ENCODE measurements at places on chromosomes 3 and 15. TPM values are rescaled to one million over a fixed set of nuclear protein-coding genes. Genes with fewer than 3 reads are reported as not detected.

Gene RFT1
- 23.5 TPM for total RNA-seq

Gene TIPARP
- total RNA-seq = 76.4 TPM

DNA sequence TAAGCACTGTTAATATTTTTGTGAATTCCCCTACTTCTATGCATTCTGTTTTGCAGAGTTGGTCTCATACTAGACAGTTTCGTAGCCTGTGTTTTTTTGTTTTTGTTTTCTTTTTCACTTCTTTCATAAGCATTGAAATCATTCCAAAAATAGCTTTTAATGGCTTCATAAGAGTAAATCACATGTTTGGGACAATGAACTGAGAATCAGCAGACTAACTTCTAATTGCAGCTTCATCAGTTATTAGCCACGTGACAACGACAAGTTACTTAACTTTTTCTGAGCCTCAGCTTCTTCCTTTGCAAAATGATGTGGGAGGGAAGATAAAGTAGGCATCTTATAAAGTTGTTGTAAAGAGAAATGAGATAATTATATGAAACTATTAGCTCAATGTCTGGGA is 124.8 kb downstream of the LIPC start:
- peaks cover 9% of the 10 kb centered on the region for H3K4me1 ChIP-seq
- H3K27ac ChIP-seq = no peak overlapping the region
- no peaks in the 10 kb centered on the region for H3K36me3 ChIP-seq
- no peak for DNase-seq
- H3K27me3 ChIP-seq = peaks cover 6% of the 10 kb centered on the region

DNA sequence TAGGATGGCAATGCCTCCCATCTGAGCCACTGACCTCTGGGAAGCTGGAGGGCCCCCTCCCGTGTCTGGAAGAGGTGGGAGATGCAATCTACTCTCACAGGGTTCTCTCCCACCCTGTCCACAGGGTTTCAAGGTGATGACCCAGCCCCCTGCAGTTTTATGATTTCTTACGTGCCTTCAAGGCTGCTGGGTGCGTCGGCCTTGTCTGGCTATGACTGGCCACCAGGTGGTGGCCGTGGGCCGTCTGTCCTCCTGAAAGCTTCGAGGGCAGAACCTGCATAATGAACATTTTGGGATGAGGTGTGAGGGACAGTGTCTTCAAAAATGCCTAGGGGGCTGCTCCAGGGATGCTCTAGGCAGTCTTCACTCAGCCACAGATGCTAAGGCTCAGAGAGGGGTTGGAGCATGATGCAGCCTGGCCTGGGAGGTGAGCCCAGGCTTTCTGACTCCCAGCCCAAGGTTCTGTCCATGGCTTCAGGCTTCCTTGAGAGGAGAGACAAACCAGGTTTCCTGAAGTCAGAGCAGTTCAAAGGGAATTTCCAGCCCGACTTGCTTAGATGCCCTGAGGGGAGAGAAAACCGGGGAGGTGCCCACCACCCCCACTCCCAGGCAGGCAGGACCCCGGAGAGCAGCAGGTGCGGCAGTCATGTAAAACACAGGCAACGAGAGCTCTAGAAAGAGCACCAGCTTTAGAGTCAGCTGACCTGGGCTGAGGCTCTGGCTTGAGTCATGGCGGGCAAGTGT is 18.7 kb downstream of the ISG20 start:
- no peaks in the 10 kb centered on the region for H3K27me3 ChIP-seq
- peaks cover 13% of the 10 kb centered on the region for H3K4me1 ChIP-seq
- H3K4me3 ChIP-seq = no peak overlapping the region

DNA sequence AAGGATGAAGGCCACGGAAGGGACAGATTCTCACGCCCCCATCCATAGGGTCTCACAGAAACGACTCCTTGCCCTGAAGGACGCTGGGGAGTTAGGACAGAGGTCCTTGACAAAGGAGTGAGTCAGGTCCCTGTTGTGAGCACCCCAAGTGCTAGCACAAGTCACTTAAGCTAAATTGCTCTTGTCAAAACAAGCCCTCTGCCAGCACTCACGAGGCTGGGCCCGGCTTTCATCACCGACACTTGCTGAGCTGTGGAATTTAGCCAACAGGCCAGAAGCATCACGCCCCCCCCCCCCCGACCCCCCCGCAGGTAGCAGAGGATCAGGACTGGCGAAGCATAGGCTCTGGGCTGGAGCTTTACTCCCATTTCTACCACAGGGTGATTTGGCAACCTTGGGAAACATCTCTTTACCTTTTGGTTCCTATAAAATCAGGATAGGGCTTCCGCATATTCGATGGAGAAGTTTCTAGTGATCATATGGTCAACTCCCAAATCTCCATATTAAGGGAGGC is 75.4 kb downstream of the ADCY5 start:
- no peaks in the 10 kb centered on the region for H3K4me1 ChIP-seq
- H3K4me3 ChIP-seq = no peak overlapping the region
- peaks cover 77% of the 10 kb centered on the region for H3K27me3 ChIP-seq
- H3K36me3 ChIP-seq = no peaks in the 10 kb centered on the region
- H3K27ac ChIP-seq = no peak overlapping the region
- DNase-seq = no peak

Gene CSK
- total RNA-seq = 13.6 TPM

Gene AGTR1
- total RNA-seq = 3.3 TPM

Gene ZNF860
- total RNA-seq = 0.56 TPM

Gene VIPR1
- total RNA-seq = not detected

DNA sequence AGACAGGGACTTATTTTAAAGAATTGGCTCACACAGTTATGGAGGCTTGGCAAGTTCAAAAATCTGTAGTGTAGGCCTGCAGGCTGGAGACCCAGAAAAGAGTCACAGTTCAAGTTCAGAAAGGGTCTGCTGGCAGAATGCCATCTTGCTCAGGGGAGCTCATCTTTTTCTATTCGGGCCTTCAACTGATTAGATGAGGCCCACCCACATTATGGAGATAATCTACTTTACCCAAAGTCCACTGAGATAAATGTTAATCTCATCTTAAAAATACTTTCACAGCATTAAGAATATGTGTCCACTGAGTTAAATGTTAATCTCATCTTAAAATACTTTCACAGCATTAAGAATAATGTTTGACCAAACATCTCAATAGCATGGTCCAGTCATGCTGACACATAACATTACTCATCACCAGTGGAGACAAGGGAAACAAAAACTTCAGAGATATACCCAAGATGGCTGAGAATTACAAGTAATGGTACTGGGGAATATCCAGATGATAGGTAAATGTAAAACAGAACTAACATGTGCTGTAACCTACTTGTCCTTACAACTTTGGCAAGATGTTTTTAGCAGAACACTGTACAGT is 74.3 kb upstream of the STAC start:
- H3K27me3 ChIP-seq = no peaks in the 10 kb centered on the region
- H3K4me3 ChIP-seq = no peak overlapping the region
- H3K4me1 ChIP-seq = no peaks in the 10 kb centered on the region
- no peak for DNase-seq

GRCh38 chr15:88375234-88375927 is 91.8 kb downstream of the MRPL46 start:
- H3K27me3 ChIP-seq = no peaks in the 10 kb centered on the region
- no peaks in the 10 kb centered on the region for H3K4me1 ChIP-seq
- no peak overlapping the region for H3K4me3 ChIP-seq
- no peaks in the 10 kb centered on the region for H3K36me3 ChIP-seq
- DNase-seq = peak; percentile 74

DNA sequence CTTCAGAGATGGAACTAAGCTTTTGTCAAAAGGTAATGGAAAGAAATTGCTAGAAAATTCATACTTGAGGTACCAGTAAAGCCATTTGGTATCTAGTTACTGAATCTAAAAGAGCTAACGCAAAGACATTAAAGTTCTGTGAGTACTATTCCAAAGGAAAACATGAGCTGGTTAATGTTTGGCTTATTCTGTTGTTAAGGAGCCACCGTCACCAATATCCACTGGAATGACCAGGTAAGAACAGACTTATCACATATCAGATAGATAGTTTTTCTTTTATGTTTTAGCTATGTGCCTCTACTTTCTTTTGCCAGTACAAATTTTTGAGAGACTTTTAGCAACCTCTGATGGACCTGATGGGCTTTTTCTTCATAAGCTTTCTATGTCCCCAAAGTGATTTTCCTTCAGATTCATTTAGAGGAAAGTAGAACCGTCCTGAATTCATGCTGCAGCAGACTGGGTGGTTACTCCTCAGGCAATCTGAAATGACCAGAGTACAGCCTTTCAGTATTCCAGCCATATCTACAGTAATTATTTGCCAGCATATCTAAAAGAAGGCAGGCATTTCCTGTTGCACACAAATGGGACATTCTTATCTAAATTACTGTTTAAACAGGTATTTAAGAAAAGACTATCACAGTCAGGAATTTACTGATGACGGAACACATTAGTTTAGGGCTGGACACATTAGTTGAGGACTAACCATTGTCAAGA is 274.1 kb downstream of the MECOM start:
- no peak overlapping the region for H3K27ac ChIP-seq
- DNase-seq = no peak
- no peaks in the 10 kb centered on the region for H3K4me1 ChIP-seq
- H3K27me3 ChIP-seq = no peaks in the 10 kb centered on the region
- no peaks in the 10 kb centered on the region for H3K36me3 ChIP-seq
- H3K4me3 ChIP-seq = no peak overlapping the region

- H3K36me3 ChIP-seq = no peaks in the 10 kb centered on the region
- H3K27me3 ChIP-seq = no peaks in the 10 kb centered on the region
- no peak overlapping the region for H3K27ac ChIP-seq
- peak; percentile 54 for DNase-seq
- no peaks in the 10 kb centered on the region for H3K4me1 ChIP-seq
These were observed 37.1 kb downstream of the SLCO3A1 start for GRCh38 chr15:91890614-91891013.

GRCh38 chr15:75125935-75126334 is 75.7 kb upstream of the C15orf39 start:
- H3K36me3 ChIP-seq = no peaks in the 10 kb centered on the region
- H3K27me3 ChIP-seq = peaks cover 15% of the 10 kb centered on the region
- peaks cover 4% of the 10 kb centered on the region for H3K4me1 ChIP-seq
- no peak overlapping the region for H3K4me3 ChIP-seq
- DNase-seq = no peak

- no peaks in the 10 kb centered on the region for H3K36me3 ChIP-seq
- H3K27ac ChIP-seq = no peak overlapping the region
- no peaks in the 10 kb centered on the region for H3K4me1 ChIP-seq
- no peak overlapping the region for H3K4me3 ChIP-seq
- no peaks in the 10 kb centered on the region for H3K27me3 ChIP-seq
- no peak for DNase-seq
These were observed 53.3 kb downstream of the SLC7A14 start for GRCh38 chr3:170532573-170532972.

DNA sequence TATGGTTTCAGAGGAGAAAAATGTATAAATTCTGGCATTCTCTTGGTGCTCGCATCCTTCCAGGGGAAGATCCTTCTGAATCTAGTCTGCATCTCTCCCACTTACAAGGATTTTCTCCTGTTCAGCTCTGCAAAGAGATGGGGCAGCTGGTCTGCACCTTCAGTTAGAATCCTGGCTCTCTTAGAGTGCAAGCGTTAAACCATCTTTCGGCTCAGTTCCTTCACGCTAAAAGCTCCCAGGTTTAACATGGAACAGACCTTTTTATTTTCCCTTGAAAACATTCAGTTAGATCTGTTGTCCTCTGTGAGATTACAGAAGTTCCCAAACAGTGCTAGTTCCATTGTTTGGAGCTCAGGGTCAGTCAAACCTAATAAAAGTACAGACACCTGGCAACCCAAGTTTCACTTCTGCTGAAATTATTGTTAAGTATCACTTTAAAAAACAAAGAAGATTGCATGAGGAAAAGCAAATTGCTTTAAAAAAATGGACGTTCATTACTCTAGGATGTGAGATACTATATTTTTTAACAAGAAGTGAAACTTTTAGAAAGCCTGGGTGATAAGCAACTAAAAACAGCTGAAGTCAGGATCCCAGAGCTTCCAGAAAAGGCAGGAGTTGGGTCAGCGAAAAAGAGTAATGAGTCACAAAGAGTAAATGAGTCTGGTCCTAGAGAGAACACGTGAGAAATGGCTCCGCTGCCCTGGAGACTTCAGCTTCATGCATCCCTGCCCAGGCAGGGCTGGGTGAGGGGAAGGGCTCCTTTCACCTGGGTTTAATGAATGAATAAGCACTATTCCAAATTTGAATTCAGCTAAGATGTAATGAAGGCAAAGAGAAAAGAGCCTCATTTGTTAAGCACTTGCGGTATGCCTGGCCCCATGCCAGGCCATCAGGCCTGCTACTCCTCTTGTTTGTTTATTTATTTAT is 63.3 kb downstream of the ABTB1 start:
- H3K27me3 ChIP-seq = no peaks in the 10 kb centered on the region
- no peak overlapping the region for H3K4me3 ChIP-seq
- H3K27ac ChIP-seq = peak overlapping the region; percentile 60

DNA sequence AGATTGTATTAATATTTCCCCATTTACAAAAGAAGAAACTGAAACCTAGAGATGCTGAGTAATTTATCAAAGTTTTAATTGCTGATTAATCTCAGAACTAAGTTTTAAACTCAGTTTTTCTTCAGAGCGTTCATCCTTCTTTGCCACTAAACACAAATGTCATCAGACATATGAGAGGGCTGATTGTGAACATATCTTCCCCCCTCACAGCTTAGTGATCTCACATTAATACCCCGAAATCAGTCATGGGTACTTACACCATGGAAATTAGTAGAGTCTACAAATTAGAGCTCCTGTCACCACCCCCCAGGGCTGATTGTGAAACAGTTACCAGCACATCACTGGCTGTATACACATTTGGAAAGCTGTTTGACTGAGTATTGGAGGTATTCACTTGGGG is 189.3 kb upstream of the SGO1 start:
- H3K4me3 ChIP-seq = no peak overlapping the region
- no peaks in the 10 kb centered on the region for H3K4me1 ChIP-seq
- no peaks in the 10 kb centered on the region for H3K36me3 ChIP-seq
- no peak for DNase-seq

- DNase-seq = peak; percentile 46
- peaks cover 13% of the 10 kb centered on the region for H3K4me1 ChIP-seq
- peaks cover 4% of the 10 kb centered on the region for H3K27me3 ChIP-seq
- H3K4me3 ChIP-seq = no peak overlapping the region
- no peaks in the 10 kb centered on the region for H3K36me3 ChIP-seq
These were observed 86.8 kb downstream of the BDH1 start for GRCh38 chr3:197468866-197469382.

GRCh38 chr3:60081381-60082095 is 1031.7 kb upstream of the CFAP20DC start:
- no peak for DNase-seq

DNA sequence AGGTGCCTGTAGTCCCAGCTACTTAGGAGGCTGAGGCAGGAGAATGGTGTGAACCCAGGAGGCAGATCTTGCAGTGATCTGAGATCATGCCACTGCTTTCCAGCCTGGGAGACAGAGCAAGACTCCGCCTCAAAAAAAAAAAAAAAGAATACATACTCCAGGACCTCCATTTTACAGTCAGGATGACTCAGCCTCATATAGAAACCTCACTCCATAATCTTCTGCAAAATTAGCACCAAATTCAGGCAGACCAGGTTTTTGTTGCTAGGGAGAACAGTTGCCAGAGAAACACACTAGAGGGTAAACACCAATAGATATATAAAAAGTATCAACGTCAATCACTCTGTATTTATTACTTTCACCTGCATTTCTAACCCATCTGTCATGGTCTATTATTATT is 28.3 kb upstream of the AP3B2 start:
- H3K36me3 ChIP-seq = no peaks in the 10 kb centered on the region
- H3K27ac ChIP-seq = no peak overlapping the region
- no peak overlapping the region for H3K4me3 ChIP-seq
- H3K27me3 ChIP-seq = no peaks in the 10 kb centered on the region
- DNase-seq = peak; percentile 15
